ENCODE measurements at places on chromosomes 7 and 10.

DNA sequence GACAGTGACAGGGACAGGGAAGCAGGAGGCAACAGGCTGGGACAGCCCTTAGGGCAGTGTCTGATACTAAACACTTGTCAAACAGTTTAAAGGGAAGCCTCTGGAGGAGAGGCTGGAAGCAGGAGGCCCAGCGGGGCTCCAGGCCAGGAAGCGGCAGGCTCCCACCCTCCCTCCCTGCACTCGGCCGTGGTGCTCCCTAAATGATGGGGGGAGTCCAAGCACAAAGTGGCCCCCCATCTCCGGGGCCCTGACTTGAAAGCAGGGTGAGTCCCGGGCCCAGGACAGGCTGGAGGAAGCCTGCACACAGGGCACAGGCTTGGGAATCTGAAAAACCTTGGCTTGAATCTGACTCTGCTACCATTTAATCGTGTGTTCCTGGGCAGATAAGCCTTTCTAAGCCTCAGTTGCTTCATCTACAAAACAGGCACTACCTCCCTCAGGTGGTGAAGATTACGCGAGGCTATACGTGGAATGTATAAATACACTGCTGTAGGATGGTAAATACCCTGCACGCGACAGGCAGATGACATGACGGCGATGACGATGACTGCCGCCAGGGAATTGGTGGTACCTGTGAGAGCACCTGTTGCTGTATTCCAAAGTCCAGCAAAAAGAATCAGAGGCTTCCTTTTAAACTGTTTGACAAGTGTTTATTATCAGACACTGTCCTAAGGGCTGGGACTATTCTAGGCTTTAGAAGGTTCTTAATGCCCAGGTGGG lies 34.1 kb downstream of the GBX1 start:
- no peak for DNase-seq

DNA sequence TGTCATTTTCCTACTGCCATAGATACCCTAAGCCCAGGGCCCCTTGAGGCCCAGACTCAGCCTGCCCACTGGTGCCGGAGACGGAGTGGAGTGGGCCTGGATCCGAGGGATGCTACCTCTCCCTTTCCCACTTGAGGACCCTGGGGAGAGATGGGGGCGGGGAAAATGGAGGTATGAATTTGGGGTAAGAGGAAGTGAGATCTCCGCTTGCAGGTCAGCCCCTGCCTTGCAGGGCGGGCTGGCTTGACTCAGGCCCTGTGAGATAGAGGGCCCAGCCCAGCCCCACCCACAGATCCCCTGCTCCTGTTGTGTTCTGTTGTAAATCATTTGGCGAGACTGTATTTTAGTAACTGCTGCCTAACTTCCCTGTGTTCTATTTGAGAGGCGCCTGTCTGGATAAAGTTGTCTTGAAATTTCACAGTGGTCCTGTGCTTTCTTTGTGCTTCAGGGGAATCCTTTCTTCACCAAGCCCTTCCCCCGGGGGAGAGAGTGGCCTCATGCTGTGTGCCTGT lies 13.2 kb downstream of the YKT6 start:
- DNase-seq = no peak

GRCh38 chr7:103637094-103637493 lies 191.1 kb upstream of the SLC26A5 start:
- no peak for DNase-seq

DNA sequence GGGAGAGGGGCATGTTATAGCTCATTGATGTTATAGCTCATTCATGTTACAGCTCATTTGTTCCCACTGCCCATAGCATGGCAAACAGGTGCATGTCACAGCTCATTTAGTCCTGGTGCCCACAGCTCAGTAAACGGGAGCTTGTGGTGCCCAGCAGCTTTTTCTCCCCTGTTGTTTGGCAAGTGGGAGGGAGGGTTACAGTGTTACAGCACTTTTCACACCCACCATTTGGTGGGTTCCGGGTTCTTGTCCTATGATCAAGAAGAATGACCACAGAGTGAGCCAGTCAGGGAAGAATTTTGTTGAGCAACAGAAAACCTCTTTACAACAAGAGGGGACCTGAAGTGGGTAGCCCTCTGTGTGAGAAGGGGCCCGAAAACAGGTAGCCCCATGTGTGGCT lies 162.8 kb upstream of the CSTF2T start:
- no peak for DNase-seq

DNA sequence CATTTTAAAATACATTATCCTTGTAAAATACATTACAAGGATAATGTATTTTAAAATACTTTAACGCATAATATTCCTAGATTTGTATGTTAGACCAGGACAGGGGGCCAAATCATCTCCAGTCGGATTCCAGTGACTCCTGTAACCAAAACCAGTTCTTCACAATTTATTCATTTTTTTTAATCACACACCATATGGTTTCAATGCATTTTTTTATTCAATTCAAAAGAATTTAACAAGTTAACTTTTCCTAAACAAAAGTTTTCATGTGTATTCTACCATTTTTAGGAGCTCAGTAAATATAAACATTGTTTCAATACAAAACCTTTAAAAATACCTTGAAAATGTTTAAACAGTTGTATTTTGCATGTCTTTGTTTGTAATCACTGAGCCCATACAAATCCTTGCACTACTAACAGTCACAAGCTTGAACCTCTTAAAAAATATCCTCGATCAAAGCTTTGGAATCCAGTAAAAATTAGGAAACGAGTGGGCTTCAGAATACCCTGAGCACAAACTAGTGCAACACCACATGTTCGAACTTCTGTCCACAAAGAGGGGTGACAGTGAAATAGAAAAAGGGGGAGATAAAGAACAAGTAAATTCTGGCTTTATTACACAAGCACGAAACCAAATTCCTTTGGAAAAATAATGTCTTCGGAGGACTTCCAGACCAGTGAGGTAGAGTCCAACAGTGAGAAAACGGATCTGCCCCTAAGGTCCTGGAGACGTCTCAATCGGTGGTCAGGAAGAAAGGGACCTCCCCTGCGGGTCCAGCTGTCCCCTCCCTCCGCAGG lies 1.6 kb downstream of the CCDC71L start:
- DNase-seq = no peak

DNA sequence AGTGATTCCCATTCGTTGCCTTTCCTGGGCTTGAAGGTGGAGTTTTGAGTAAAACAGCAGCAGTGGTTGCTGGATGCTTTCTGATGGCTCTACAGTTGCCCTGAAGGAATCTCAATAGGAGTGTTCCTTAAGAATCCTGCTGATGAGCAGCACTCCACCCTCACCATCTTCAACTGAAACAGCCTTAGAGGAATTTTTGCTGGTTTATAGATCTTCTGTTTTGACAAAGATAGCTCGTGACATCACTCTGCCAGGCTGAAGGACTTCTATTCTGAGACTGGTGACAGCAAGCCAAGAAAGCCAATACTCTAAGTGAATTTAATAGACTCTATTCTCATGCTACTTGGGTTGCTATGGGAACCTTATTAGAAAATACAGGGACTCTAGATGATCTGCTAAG lies 1014.7 kb downstream of the NRG3 start:
- DNase-seq = no peak

- DNase-seq = no peak
These were observed 41.3 kb downstream of the GRK5 start for GRCh38 chr10:119248681-119249080.

GRCh38 chr10:650441-650851 lies 39.0 kb downstream of the DIP2C start:
- DNase-seq = no peak

DNA sequence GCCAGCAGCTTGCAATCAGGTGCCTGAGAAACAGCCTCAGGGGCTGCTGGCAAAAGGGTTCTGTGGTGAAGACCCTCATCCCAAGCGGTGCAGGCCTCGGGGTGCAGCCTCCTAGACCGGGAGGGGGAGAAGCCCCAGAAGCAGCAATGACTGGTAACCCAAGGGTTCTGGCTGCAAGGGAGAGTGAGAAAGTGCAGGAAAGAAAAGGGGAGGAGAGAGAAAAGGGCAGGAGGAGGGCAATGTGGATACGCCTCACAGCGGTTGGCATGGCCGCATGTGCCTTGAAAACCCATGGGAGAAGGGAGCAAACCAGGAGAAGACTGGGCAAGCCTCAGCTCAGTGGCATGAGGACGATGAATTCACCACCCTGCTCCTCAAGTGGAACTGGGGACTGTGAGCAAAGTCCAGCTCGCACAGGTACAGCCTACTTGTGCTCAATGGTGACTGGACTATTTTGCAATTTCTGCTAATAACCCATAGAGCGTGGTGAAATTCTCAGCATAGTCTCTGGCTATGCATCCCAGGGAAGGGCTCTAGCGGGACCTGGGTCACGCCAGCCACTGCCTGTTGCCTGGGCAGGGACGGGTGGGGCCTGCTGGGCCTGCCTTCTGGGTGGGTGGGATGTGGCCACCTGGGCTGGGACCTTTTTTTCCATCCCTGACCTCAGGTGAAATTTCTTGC lies 6.2 kb downstream of the CLRN3 start:
- DNase-seq = no peak

- no peak for DNase-seq
These were observed 33.7 kb upstream of the PLXNA4 start for GRCh38 chr7:132609906-132610520.

GRCh38 chr10:76091926-76092325 lies 660.5 kb downstream of the LRMDA start:
- no peak for DNase-seq

DNA sequence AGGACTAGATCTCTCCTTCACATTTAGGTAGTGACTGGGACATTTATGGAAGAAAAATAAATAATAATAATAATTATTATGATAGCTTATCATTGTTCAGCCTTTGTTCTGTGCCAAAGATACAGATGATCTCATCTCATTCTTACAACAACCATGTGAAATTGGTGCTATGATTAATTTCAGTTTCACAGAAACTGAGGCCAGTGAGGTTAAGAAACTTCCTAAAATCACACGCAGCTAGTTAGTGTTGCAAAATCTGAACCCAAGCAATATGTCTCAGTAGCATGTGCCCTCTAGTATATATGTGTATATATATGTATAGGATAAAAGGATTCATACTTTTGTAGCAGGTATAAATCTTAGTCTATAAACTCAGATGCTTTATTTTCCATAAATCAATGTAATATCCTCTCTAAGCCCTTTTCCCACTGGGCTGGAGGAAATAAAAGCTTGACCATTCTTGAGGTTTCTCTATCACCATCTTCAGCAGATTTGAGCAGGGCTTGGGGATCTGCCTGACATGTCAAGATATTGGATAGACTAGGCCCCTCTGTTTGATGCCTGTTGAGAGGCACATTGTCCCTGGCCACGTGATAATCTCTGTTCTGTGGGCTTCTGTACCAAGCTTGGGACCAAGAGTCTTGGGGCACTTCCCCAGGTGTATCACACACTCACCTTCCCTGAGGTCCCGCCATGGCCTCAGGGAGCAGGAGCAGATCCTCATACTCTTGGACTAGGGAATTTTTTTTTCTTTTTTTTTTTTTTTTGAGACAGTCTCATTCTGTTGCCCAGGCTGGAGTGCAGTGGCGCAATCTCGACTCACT lies 172.6 kb upstream of the NRP1 start:
- no peak for DNase-seq

DNA sequence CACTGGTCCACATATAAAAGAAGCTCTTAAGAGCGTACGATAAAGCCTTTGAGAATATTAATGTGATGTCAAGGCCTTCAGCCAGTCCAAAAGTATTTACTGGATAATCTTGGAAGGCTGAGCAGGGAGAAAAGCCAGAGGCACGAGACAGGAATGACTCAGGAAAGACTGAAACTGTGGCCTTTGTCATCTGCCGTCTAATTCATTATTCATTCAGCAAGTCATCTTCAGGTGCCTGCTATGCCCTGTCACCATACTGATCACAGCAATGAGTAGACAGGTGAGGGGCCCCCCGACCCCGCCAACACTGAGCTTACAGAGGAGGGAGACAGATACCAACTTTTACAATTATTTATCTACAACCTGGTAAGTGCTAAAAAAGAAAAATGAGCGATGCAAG lies 78.9 kb downstream of the VOPP1 start:
- DNase-seq = no peak

DNA sequence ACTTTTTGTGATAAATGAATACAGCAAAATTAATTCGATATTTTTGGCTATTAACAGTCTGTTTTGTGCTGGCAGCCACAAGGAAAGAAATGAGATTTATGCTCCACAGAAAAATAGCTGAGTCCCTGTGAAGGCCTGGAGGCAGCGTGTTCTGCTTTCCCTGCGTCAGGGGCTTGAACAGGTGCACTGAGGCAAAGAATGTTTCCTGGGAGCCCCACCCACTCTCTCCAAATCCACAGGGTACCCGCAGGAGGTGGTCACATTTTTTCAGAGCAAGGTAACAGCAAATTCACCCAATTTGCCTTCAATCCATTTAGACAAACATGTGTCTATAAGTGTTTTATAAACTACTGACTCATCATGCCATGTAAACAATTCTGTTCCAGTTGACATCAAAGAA lies 308.1 kb downstream of the TCERG1L start:
- DNase-seq = no peak

- DNase-seq = no peak
These were observed 6.2 kb downstream of the MDFIC start for GRCh38 chr7:114928060-114928459.

DNA sequence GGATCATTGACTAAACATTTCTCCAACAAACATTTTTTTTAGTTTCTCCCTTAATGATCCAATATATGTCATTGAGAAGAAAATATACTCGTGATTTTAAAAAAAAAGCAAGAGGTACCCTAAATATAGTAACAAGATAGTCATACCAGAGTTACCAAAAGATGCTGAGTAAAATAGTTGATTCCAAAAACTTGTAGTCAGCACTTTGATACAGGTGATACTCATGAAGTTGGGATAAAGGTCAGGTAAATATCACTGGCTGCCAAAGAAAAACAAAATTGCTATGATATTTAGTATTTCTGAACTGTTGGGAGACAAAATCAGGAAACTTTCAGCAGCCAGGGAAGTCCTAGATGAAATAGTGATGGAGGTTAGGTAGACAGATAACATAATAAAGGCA lies 225.3 kb downstream of the DYNC1I1 start:
- DNase-seq = no peak

GRCh38 chr7:34776748-34777358 lies 118.8 kb downstream of the NPSR1 start:
- no peak for DNase-seq

DNA sequence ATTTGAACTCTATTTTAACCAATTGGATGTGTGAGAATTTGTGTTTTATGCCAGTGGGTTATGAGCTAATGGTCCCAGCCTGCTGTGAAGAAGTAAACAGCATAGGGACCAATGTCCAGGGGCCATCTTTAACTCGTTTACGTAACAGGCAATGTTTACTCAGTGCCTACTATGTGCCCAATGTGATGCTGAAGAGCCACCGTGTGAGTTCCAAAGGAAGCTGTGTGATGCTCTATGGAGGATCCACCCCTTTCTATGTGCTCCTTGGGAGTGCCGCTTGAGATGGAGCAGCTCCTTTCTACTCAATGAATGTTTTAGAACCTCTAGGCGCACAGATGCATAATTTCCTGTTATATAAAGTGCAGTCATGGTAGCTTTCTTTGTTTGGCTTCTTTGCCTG lies 21.3 kb downstream of the DYNC1I1 start:
- no peak for DNase-seq

DNA sequence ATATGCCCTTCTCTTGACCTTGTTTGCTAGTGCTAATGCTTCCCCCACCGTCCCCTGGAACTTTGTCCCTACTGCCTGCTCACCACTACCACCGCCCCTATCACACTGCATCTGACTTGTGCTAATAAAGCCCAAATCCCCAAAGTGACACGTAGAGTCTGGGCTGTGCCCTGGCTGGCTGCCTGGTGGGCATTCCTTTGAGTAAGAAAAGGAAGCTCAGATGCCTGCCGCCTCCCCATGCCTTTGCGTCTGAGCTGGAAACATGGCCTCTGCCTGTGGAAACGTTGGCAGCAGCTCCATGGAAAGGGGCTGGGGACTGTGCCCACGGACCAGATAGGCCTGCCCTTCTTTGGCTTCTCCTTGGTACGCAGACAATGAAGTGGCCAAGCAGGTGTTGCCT lies 138.3 kb downstream of the CYP26A1 start:
- no peak for DNase-seq

Data from stimulated activated CD8-positive, alpha-beta memory T cell treated with anti-CD3 and anti-CD28 coated beads, Interleukin-2, amount 100 ng/mL, for 48 hours (primary cell).